Activated CD8-positive, alpha-beta memory T cell treated with anti-CD3 and anti-CD28 coated beads for 1 hour (primary cell): ENCODE measurements at places on chromosomes 2 and 18.

DNA sequence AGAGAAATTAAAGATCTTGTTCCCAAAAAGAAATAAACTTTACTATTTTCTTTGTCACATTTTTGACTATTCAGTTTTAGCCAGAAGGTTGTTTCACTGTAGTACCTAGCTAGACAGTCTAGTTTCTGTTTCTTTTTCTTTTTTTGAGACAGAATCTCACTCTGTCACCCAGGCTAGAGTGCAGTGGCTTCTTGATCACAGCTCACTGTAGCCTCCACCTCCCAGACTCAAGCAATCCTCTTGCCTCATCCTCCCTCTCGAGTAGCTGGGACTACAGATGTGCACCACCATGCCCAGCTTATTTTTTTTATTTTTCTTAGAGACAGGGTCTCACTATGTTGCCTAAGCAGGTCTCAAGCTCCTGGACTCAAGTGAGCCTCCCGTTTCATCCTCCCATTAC lies 2.2 kb downstream of the RBM45 start:
- DNase-seq: no peak

DNA sequence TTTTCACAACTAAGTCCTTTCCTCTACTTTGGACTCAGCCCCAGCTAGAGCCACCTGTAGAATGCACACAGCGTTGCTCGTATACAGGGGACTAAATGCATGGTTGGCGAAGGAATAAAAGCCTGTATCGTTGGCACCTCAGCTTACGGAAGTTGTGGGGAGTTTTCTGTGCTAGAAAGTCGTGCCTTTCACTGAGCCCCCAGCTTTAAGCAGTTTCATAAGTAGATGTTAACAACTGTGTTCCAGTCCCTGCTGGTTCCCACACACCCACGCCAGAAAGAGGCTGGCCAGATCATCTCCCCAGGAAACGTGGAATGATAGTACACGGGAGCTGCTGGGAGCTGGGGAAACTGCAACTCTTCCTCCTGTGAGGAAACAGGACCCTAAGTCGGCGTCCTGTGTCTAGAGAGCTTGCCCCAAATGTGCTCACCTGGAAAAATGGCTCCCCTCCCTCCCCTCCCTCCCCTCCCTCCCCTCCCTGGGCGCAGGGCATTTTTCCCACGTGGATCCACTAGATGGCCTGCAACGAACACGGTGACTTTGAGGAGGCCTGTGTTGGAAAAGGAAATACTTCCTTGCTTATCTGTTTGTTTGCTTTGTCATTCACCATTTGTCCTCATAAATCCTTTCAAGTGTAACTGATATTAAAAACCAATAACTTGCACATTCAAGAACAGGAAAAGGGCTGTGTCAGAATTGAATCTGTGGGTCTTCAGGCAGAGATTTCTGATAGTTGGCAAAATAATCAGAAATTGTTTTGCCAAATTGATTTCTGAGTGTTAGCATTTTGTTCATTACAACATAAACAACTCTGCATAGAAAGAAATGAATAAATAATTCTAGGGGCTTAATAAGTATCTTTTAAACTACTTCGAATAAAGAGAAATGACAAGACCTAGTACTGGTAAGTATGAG lies 43.9 kb upstream of the RFX8 start:
- no peak for DNase-seq

DNA sequence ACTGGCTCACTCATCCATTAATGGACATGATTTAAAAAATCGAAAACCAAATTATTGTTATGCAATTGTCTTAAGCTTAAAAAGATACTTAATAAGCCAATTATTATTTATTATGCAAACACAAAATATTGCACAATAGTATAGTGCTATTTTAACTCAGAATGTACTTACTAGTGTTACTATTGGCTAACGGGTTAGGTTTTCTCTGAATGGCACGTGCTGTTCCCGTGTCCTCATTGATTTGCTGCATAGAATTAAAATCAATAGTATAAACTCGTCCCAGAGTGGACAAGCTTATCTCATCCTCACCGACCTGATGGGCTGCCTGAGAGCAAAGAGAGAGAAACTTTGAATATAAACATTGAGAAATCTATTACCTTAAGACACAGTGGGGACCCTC lies 91.2 kb upstream of the DNER start:
- DNase-seq: no peak

DNA sequence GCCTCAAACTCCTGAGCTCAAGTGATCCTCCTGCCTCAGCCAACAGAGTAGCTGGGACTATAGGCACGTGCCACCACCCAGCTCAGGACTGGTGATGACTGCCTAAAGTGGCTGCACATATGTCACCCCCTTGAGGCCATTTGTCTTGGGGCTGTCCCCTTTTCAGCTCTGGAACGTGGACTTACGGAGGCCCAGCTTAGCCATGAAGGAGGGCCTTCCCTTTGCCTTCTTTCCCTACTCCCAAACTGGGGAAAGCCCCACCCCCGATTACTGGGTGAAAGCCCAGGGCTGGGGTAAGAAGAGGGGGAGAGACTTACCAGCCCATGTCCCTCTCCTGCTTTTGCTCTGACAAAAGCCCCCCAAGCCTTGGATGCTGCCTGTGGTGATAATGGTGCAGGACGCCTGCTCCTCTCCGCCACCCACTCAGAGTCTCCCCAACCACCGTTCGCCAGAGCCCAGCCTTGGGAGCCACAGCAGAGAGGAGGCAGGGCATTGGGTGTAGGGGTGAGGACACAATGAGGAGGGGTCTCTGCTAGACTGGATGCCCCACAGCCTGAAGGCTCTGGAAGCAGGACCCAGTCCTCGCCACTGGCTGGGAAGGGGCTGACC lies 2.5 kb upstream of the DUSP2 start:
- DNase-seq: no peak

DNA sequence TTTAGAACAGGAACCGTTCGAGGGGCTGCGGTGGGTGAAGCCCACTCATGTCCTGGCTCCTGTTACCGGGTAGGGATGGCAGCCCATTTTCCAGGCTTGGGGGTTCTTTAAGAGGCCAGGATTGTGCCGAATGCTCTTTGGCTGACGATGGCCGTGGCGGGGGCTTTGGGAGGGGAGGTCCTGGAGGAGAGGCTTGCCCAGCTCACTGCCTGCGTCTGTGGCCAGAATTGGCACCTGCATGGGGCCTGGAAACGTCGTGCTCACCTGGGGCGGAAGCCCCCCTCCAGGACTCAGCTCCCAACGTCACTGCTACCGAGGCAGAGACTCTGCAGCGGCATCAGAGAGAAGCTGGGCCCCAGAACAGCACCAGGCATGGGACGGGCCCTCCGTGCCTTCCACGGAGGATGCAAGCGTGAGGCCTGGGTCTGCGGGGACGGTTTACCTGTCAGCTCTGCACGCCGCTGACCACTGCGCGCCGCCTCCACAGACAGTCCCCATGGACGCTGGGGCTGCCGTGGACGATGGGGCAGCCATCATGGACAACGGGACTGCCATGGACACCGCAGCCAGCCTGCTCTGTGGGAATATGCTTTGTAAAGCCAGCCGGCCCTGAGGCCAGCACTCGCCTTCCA lies 82.9 kb downstream of the NFATC1 start:
- no peak for DNase-seq
